ENCODE measurements at places on chromosomes 16 and 17.

DNA sequence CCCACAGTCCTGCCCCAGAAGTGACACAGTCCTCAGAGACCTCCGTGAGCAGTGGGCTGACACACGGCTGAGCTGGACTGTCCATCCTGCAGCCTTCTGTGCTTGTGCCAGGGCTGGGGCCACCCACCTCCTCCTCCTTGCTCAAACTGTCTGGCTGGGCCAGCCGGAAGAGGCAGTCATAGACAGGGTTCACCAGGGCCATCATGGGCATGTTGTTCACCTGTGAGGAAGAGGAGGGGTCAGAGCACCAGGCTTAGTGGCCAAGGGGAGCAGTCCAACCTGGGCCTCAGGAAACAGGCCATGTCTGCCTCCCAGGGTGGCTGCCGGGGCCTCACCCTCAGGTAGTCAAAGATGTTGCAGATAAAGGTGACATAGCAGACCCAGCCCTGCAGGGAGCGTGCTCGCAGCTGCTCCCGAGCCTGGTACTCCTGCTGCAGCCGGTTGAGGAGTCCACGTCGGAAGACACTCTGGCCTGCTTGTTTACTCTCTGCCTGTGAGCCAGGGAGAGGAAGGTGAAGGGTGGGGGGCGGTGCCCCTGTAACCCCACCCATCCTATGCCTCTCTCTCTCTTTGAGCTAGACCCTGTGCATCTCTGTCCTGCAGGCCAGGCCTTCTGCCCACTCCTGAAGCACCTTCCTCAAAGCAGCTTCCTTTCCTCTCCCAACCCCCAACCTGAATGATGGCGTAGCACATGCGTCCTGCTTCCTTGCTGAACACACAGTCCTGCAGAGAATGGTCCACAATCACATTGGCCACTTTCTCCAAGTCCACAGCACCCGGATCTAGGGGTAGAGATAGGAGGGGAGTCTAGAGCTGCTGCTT is 3.4 kb downstream of the MIF4GD start:
- DNase-seq, result no peak

DNA sequence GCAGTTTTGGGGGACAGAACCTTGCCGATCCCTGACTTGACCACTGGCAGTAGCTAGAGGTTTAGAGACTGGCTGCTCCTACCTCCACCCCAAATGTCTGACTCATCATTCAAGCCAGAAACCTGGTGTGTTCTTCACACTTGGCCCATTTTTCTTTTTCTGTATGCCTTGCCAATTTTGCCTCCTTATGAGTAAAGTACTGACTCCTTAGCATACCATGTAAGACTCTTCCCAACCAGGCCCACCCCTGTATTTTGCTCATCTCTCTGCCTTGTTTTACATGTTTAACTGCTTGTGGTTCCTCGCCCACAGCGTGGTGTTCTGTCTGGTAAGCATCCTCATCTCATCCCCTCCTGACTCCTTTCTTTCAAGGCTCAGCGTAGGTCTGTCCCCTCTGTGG is 37.9 kb downstream of the NUP88 start:
- no peak for DNase-seq

- DNase-seq, result no peak
These were observed 237.3 kb downstream of the PMP22 start for GRCh38 chr17:15027853-15028252.

DNA sequence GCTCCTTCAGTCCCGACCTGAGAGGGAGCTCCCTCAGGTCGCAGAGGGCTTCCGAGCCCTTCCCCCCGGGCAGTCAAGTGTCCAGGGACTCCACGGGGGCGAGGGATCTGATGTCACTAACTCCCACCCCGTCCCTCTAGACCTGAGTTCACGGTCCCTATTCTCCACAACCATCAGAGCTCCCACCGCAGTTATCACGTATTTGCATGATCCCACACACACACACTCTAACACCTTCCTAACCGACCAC is 3.7 kb upstream of the PER1 start:
- DNase-seq, result no peak

GRCh38 chr16:76276745-76277438 is at the start of gene CNTNAP4:
TSS of gene CNTNAP4 (plus strand) at chr16:76277401. CDS start at chr16:76277663, 262 bp downstream.
- DNase-seq, result no peak

- DNase-seq, result no peak
These were observed 1.8 kb upstream of the ADAT1 start for GRCh38 chr16:75624921-75625334.

GRCh38 chr17:58007781-58008706 is 998 bp upstream of the SRSF1 start:
- no peak for DNase-seq

- no peak for DNase-seq
These were observed 1.7 kb upstream of the CHAD start for GRCh38 chr17:50470426-50470825.

DNA sequence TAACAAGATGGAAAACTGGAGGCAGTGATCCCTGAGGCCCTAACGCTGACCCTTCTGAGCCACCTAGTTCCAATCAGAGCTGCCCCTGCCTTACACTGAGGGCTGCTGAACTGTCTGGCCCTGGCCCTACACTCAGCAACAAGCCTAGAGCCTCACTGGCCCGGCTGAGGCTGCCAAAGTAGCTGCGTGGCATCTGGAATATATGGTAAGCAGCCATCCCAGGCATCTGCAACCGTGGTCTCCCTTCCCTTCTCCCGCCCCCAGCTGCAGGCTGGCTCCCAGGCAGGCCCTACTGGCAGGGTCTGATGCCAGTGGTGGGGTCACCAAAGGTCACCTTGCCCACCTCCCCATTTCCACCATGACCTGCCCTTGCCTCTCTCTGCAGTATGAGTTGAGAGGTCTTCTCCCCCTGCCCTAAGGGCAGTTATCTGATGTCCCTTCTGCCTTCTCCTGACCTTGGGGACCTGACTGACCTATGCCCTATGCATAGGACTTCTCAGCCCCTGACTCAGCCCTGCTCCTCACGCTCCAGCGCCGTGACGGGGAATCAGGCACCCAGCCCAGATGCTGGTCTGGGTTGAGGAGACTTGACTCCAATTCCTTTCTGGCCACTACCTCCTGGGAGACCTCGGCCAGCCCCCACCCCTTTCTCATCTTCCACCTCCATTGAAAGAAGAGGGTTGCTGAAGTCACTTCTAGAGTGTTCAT is 45.3 kb downstream of the CPNE2 start:
- no peak for DNase-seq

DNA sequence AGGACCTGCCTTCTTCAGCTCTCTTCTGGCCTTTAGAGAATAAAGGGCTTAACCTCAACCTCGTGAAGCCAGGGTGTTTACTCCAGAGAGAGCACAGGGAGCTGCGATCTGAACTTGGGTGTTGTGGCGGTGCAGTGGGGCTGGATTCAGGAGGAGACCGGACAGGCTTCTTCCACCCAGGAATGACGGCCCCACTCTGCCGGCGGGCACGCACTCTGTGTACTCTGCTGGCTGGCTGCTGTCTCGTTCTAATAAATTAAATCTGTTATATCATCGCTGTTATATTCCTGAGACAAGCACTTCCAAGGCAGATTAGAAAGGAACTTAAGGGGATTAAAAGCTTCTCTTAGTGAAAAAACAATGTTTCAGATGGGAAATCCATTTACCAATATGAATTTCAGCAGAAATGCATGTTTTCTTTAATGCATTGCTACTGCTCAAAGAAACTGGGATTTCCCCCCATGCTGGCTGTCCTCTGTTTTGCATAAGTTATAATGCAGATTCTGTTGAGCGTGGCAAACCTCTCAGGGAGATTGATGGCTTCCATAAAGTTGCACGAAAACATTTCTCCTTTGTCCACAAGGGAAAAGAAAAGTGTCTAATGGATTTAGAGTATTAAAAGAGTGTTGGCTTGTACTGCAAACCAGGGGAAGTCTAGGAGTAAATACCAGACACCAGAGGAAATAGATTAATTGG is 168.6 kb upstream of the IRX3 start:
- no peak for DNase-seq

DNA sequence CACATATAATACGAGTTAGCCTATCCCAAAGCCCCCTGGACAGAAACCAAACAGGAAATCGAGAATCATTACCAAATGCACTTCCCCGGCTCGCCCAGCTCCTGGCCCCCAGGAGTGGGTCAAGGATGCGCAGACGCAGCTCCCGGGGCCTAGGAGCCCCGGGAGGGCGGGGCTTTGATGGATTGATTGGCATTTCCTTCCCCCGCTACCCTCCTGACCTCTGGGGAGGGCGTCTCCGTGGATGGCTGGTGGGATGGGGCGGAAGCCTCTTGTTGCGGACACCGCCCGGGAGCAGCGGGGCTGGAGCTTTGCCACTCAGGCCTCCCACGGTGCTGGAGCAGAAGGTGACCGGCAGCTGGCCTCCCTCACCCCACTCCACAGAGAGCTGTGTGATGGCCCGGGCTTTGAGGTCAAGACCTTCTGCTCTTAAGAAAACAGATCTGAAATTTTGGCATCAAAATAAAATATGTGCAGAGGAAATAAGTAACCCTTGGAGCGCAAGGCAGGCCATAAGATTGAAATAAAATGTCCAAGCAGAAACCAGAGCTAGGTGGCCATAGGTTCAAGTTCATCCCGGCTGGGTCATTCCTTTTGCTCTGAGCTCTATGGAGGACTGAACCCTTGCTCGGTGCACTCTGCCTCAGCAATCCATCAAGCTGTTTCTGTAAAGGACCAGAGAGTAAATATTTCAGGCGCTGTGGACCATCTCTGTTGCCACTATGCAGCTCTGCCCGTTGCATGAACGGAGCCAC is 262.3 kb downstream of the SOX9 start:
- no peak for DNase-seq

- no peak for DNase-seq
These were observed 23.0 kb downstream of the WNT3 start for GRCh38 chr17:46795379-46795952.

DNA sequence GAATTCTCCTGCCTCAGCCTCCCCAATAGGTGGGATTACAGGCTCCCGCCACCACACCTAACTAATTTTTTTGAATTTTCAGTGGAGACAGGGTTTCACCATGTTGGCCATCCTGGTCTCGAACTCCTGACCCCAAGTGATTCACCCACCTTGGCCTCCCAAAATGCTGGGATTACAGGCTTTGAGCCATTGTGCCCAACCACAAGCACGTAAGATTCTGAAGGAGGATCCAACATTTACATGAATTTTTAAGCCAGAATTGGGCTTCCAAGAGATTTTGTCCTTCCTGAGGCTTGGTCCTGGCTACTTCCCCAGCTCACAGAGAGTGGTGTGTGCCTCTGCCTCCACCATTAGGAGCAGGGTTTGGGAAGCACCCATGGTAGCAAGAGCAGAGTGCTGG is 11.1 kb downstream of the G6PC3 start:
- no peak for DNase-seq

DNA sequence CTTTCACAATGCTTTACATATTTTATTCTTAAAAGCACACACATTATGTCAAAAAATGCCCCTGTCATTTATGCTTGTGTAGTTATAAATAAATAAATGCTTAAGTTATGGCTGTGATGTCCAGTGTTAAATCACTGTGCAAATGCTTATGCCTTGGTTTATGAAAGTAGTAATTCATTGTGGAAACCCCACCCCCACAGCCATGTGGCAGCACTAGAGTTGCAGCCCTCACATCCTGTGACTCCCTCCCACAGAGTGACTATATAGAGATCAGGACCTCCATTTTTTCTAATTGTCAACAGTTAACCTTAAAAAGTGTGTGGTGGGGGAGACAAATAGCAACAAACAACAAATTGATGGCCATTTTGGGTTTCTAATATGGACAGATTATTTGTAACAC is 2.4 kb downstream of the SKAP1 start:
- peak; percentile 52 for DNase-seq

DNA sequence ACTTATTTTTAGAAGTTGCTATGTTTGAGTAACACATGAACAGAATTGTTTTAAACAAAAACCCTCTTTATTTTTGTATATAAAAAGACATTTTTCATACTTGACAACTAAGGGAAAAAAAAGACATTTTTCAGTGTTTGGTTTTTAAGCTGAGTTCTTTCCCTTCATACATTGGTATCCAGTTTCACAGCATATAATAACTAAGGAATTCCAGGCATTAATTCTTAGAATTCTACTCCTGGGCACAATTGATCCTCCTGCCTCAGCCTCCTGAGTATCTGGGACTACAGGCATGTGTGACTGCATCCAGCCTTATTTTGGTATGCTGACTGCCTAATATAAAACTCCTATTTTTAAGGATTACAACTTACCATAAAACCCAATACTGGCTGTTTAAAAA is 8.4 kb downstream of the FBXO47 start:
- no peak for DNase-seq

DNA sequence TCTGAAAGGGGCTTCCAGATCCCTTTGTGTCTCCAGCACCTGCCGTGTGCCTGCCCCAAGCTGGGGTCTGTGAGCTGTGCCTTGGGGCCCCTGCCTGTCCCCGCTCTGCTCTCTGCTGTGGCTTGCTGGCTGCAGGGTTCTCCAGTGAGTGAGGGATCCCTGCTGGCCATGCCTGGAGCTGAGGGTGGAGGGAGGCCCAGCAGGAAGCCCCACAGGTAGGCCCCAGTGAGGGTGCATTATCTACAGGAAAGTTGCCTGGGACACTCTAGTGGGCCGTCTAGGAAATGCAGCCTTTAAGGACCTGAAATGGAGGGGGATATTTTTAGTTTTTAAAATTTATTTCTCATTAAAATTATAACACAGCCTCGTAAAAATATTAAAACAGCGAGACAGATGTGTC is 50.9 kb downstream of the JPH3 start:
- DNase-seq, result no peak

DNA sequence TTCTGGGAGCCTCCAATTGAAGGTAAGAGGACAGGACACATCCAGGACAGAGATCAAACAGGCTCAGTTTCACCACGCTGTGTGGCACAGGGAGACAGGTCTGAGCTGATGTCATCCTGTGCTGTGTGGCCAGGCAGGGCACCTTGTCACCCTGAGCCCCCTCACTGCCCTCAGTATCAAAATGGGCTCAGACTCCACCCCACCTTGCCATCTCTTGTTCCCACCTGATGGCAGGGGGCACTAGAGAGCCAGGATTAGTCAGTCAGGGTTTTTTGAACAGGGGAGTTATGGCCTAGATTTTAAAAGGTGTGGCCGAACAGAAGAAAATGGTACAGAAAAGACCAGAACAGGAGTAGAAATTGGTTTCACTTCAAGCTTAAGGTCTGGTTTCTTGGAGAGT is 2.6 kb downstream of the KAT2A start:
- DNase-seq, result peak; percentile 21

DNA sequence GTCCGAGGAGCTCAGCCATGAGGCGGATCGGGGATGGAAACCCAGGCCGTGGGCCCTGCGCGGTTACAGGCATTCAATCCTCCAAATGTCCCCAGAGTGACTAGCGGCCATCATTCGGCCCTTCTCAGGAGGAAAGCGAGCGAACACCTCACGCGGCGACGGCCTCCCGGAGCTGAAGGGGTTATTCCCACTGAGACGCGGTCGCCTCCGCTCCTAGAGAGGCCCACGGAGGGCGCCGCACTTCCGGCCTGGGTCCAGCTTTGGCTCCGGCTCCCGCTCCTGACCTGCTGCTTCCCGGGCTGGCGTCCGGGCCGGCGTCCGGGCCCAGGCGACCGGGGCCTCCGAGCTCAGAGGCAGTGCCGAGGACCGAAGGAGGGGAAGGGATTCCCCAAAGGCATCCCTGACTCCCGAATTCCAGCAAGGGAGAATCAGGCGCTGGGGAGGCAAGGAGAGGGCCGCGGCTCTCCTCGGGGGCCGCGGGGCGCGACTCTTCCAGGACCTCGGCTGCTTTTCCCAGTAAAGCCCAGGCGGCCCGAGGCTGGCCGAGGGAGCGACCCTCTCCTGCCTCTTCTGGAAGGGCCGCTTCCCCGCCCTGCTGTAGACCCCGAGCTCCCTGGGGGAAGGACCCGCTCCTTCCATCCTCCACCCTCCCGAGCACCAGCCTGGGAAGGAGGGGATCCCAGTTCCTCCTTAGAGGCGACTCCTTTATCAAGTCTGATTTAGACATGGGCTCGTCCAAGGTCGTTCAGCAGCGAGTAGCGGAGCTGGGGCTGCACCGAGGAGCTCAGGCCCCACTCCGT is 18.6 kb upstream of the ZNF629 start:
- DNase-seq, result no peak

- DNase-seq, result no peak
These were observed 20.4 kb downstream of the PSME3IP1 start for GRCh38 chr16:57165483-57165882.
